ENCODE measurements at places on chromosomes 2 and 18.

DNA sequence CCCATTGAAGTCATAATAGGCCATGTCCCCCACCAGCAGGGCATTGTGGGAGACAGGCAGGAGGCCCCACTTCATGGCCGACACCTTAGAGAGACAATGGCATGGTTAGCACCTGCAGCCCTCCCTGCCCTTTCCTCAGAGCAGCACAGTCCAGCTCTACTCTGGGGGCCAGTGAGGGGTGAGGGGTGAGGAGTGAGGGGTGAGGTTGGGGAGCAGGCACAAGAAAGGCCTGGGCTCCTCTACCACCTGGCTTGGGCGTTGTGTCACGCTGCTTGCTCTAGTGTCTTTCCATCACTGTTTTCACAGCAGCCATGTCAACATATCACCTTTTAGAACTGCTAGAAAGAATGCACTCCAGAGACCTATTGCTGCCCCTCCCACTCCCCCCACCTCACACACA lies 77.2 kb downstream of the ADD2 start:
- DNase-seq: no peak

DNA sequence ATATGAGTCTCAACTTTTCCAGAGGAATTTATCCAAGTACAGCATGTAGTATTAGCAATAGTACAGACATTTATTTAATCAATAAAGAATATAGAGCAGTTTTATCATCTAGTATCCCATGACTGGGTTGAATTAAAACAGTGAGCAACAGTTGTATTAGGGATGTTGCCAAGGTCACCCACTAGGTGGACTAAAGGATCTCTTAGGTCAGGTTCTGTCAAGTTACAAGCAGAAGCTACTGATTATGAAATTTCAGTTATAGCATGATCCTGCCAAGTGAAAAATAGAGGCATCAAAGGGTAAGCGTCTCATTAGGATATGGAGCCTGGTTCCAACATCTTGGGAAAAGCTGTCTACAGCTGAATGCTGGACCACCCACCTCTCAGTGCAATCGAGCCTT lies 52.1 kb upstream of the LAPTM4A start:
- no peak for DNase-seq

DNA sequence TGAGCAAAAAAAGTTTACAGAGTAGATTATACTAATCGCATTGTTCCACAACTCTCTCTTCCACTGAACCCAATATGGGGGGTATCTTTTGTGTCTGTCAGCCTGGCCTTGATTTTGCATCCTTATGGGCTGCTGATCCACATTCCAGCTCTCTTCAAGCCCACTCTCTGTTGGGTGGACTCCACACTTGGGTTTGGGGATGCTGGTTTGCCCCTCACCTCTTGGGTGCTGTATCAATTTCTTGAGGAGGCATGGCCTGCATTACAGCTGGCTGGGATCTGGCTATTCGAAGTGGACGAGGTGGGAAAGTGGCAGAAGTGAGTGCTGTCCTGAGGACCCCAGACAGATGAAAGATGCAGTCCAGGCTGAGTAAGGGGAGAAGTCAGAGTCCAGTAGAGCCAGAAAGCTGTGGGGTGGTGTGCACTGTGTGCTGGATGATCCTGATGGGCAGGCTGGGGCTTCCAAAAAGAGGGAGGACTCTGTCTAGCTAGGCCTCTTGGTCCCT lies 141.4 kb downstream of the CAPN13 start:
- no peak for DNase-seq

DNA sequence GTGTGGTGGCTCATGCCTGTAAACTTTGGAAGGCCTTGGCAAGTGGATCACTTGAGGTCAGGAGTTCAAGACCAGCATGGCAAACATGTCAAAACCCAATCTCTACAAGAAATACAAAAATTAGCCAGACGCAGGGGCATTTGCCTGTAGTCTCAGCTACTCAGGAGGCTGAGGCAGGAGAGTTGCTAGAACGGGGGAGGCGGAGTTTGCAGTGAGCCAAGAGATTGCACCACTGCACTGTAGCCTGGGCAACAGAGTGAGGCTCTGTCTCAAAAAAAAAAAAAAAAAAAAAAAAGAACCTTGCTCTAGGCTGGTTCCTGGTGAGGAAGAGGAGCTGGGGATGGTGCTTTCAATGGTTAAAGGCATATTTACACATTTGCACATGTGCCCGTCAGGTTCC lies 129.4 kb downstream of the LYPD6B start:
- DNase-seq: no peak

GRCh38 chr2:101609433-101609832 lies 88.1 kb upstream of the MAP4K4 start:
- DNase-seq: no peak

GRCh38 chr2:30940839-30941238 lies 133.6 kb upstream of the CAPN13 start:
- DNase-seq: no peak

GRCh38 chr18:75654386-75654785 lies 226.9 kb upstream of the SMIM21 start:
- no peak for DNase-seq

- DNase-seq: no peak
Observed at GRCh38 chr2:30234180-30234971, 3.0 kb downstream of the LBH start.
